ENCODE measurements at places on chromosomes 4 and X.

GRCh38 chrX:55754861-55755294, 37.3 kb downstream of the RRAGB start:
- no peak for DNase-seq

- DNase-seq, result no peak
Measured at GRCh38 chr4:173145131-173145530, 23.5 kb upstream of the GALNT7 start.

- DNase-seq, result no peak
Measured at GRCh38 chrX:135737366-135738071, 24.1 kb downstream of the CT45A1 start.

DNA sequence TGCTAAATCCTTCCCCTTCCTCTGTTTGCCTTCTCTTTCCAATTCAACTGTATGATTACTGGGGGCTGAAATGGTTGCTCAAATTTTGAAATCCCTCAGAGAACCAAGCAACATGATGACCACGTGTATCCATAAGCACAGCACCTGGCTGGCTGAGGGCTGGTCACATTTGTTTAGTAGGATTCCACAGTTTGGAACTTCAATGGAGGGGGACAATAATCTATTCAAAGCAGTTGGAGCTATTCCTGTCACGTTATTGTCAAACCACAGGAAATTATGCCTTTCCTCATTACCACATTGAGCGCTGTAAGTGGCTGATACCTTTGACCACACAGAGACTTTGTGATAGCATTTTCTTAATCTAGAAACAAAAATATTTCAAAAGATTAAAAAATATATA, 7.0 kb downstream of the TMSB4X start:
- DNase-seq, result no peak

DNA sequence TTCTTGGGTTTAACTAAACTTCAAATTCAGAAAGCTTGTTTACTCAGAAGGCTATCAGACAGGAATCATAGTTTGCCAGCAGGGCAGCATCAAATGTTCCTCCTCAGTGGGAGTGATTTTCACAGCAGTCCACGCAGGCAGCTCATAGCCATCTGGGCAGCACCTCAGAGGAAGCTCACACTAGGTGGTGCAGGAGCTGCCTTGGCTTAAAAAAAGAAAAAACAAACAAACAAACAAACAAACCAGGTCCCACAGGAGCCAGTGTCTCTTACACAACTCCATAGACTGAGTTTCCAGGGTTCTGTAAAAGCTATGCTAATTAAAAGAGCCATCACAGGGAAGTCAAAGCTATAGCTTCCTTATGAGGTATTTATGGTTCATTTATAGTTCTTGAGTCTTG, 10.5 kb upstream of the KLHL5 start:
- no peak for DNase-seq

- no peak for DNase-seq
Measured at GRCh38 chrX:78140206-78140605, 756 bp upstream of the TAF9B start.

DNA sequence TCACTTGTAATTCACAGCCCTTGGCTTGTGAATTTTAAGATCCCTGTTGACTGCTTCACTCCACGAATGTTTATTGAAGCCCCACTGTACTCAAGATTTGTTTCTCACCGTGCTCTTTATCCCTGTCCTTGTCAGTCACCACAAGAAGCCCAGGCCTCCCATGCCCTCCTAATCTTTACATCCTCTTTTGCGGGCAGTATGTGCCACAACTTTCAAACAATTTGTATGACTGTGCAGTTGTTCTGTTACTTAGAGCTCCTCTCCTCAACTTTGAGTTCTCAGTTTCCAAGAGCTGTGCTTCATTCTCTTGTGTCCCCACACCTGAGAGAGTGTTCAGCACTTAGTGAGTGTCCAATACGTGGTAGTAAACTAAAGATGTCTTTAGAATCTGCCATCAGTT, 467.7 kb downstream of the NKX6-1 start:
- DNase-seq, result no peak

DNA sequence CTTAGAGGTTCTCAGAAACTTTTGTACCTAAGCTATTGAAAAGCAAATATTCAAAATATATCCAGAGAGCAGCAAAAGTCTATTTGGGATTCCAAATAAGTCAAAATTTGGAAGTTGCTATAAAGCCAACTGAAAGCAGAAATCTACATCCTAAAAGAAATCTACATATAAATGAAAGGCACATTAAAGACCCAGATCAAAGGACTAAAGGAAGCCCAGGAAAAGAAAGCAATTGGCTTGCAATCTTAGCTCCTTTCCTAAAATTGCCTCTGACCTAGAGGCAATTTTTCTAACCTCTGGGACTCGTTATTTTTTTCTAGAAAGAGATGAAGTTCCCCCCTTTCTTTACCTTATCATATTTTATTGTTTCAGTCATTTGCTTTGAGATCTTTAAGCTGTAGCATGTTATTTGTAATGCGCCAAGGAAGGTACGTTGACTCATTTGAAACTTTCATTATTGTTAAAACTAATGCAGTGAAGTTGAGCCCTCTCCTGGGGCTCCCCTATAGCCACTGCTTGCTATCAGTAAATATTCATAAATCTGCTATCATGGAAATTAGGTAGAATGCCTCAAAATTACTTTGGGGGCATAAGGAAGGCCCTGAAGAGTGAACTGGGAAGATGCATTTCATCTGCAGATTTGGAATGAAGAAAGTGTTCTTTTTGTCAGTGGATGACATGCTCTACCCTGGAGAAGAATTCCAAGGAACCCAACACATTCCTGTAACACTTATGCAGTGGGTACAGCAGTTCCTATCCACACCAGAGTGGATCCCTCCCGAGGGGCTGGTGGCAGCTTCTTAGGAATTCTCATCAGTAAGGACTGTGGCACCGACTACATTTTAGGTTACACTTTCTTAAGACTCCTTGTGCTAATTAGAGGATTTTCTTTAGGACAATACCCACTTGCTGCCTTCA, 177.8 kb upstream of the IGFBP7 start:
- no peak for DNase-seq

DNA sequence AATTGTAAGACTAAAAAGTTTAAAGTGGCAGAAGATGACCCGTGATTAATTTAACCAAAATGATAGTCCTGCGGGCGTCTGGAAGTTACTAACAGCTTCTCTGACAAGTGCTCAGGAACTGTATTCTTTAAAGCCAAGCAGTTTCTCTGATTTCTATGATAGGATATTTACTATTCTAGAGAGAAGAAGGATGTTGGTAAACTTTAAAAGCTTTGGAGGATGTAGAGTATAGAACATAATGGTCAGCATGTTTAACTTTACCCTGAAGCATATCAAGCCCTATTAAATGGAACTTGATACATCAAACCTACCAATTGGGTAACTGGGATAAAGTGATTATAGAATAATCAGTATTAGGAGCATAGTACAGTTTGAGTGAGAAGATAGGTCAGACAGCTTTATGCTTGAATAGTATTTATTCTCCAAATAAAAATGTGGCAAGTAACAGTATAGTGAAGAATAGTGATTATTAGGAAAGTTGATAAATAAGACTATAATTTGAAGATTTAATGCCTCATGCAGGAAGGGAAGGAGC, 1.8 kb downstream of the STIM2 start:
- DNase-seq, result no peak

DNA sequence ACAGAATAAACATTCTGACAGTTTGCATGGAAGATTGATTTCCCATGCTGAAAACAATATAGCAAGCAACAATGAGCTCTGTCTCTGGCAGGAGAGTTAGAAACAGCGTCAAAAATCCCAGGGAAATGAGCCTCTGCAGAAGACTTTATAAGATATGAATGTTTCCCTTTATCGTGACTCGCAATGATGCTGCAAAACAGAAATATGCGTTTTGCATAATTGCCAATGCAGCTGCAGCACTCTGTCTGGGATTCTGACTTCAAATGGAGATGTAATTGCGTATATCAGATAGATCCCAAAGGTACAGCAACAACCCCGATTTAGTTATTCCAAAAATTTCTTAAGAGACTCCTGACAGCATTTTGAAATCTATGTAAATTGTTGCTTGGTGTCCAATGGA, 702.4 kb upstream of the EPHA5 start:
- DNase-seq, result no peak

DNA sequence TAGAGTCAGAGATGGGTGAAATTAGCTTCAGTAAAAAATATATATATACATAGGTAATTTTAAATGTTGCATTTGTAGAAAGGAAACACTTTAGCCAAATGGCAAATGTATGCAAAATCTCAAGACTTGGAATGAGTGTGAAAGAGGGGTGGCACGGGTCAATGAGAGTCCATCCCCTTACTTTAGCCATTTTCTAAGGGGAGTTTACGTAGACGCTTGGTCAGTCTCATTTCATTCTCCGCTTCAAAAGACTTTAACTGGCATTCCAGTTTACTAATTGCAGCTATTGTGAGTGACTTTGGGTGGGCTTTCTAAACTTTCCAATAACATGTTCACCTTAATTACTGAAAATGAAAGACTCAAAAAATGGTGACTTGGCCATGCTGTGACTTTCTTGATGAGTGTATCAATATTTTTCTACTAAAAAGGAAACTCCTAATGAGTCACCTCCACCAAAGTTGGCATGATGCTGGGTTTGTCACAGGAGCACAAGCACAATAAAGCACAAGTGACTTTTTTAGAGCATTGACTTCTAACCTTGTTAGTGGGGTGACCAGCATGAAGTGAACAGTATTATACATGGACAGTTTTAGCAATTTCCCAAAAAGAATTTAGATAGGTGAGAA, 356.0 kb upstream of the RASGEF1B start:
- no peak for DNase-seq

DNA sequence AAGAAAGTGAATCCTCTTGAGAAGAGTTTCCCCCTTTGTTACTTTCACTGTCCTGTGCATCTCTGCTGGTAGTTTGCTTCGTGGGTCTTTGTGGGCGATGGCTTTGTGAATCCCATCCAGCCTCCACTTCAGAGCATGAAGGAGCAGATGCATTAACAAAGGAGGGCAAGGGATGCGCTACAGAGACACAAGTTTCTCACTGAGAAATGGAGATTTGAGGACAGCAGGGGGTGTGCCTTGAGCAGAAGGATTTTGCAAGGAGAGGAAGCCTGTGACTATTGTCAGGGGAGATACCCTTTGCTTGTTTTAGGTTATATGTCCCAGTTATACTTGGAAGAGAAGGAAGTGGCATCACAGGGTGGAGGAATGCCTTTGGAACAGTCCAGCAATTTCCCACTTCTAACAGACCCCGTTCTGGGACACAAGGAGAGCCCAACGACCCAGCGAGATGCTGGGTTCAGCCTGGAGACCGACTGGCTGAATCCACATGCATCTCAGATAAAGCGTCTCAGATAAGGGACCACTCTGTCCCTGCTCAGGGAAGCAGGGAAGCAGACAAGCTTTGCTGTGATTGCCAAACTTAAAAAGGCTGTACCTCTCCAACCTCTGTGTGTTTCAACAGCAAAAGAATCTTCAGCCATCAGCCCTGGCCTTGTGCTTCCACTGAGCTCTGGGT, 314.6 kb upstream of the GATB start:
- no peak for DNase-seq

DNA sequence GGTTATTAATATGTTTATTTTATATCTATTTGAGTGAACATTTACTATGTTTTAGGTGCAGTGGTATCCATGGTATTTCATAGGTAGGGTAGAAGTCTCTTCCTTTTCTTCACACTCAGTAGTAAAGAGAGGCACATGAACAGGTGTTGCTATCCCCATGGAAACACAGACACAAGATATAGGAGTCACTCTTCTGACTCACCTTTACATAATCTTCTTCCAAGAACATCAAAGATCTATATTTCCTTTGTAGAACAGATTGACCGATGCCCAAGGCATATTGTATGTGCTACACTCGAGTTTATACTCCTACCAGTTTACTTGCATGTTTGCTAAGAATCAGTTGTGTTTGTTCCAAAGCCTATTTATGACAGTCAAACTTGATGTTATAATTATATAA, 1997.4 kb downstream of the C4orf33 start:
- no peak for DNase-seq

DNA sequence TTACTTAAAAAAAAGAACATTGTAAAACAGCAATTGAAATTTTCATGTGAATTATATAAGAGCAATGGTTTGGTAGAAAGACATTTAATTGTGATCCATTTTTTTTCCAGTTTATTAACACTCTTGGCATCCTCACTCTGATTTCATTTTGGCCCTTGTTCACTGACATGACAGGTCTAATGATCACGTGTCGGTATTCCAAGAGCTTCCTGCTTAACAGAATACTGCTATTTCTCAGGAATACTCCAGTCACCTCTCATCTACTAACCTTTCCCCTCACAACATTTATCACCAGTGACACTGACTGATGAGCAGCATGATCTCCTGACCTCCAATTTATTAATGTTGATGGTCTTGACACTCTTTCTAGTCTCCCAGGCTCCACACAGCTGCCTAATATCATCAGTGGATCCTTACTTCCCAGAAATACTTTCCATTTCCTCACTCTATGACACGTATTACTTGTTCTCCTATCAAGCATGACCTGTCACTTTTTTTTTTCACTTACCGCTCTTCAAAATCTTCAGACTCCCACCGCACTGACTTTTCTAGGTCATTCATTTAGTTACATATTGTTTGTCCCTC, 847.8 kb upstream of the SLIT2 start:
- DNase-seq, result no peak

DNA sequence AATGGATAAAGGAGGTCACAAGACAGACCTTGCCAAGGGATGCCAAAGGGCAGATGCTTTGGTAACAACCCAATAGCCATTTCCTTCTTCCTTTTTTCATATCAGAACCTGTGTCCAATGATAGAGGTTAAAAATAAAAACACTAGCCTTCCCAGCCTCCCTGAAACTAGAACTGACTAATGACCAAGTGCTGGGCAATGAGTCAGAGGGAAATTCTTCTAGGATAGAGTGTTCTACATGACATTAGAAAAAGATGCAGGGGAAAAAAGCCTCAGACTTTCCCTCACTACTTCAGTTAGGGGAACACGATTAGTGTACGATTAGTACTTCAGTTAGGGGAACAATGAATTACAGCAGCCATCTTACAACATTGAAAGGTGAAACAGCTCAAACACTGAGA, 29.3 kb upstream of the FAM47C start:
- no peak for DNase-seq

- DNase-seq, result no peak
Measured at GRCh38 chr4:27272217-27272616, 411.6 kb downstream of the STIM2 start.

DNA sequence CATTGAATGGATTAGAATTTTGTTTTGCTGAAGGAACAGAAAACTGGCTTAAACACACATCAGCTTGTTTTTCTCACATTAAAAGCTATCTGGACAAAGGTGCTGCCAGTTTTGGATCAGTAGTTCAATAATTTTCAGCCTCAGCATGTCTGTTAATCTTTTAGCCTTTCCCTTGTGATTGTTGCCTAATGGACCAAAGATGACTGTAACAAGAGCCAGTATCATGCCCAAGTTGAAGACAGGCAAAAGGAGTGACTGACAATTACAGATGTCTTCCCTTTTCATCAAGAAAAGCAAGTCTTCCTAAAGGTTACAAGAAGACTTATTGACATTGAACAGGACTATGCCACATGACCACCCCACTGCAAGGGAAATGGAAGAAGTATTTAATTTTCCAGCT, 419.7 kb downstream of the MAPK10 start:
- no peak for DNase-seq

DNA sequence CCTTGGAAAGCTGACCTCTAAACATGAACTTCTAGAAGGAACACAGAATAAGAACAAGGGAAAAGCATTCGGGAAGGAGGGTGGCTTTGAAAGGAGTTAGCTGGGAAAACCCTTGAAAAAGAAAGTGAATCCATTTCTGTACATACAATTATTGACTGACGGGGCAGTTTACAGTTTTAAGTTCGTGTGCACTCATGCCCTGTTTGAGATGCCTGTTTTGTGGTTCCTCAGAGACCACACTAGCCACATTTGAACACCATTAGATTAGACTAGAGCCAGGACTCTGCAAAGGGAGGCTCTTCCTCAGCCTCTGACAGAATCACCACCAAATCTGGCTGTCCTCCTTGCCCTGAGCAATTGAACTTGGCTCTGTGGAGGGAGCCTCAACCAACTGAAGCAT, 158.3 kb downstream of the PALLD start:
- no peak for DNase-seq

Data from stimulated activated CD8-positive, alpha-beta memory T cell treated with anti-CD3 and anti-CD28 coated beads, Interleukin-2, amount 100 ng/mL, for 1 hour (primary cell).